ENCODE measurements at places on chromosomes 11 and 22.

DNA sequence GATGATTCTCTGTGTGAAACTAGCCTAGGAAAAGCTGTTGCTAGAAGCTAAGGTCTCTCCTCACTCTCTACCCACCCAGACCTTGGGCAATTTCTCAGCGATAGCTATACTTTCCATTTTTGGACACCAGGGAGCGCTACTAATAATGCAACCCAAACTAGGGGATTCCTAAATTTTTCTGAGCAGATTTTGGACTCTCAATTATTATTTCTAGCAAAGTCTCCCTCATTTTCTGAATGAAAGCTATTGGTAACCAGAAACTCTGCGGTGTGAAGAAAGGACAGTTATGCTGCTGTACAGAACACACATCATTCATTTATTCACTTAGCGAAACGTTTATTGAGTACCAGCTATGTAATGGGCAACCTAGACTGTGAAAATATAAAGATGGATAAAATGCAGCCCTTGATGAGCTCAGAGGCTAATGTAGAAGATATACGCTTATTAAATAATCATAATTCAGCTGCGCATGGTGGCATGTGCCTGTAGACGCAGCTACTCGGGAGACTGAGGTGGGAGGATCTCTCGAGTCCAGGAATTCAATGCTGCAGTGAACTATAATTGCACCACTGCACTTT is 6.1 kb upstream of the STIM1 start:
- H3K27me3 ChIP-seq, result no peaks in the 10 kb centered on the region
- no peak overlapping the region for H3K4me3 ChIP-seq
- H3K27ac ChIP-seq, result no peak overlapping the region
- DNase-seq, result peak; percentile 50
- peaks cover 27% of the 10 kb centered on the region for H3K4me1 ChIP-seq

DNA sequence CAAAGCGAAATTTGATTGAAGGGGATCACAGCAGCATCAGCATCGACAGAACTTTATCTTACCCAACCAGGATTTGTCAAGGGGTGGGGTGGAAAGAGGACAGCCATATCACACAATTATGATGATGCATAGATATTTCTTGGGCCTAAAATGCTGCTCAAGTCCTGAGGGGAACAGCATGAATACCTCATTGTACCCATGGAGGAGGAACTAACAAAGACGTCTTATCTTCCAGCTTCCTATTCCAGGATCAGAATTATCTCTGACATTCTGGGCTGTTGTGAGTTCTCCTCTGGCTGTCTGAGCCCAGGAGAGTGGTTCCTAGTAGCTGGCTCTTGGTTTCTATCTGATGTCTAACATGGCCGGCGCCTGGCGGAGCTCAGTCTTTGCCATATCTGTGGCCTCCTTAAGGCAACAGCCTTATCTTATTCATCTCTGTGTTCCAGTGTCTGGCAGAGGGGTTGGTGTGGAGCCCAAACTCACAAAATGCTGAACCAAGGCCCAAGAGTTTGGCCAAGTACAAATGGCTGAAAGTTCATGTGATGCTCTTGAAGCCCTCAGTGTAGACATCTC is 68.2 kb upstream of the TIMP3 start:
- no peaks in the 10 kb centered on the region for H3K4me1 ChIP-seq
- H3K27ac ChIP-seq, result peak overlapping the region; percentile 44
- no peaks in the 10 kb centered on the region for H3K36me3 ChIP-seq
- DNase-seq, result no peak

DNA sequence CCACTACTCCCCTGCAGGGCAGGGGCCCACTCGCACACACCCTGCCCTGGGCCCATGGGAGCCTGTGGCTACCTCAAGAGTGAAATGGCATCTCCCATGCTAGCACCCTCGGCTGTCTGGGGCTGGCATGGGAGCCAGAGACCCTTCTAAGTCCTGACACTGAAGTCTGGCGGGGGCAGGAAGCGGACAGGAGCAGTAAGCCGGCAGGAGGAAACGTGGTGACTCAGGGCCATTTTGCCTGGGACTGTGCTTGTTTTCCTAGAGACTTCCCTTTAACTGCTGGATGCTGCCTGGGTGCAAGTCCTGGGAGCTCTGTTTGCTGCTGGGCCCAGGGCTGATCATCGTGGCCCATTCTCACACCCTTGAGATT is 16.8 kb downstream of the RELT start:
- peaks cover 51% of the 10 kb centered on the region for H3K36me3 ChIP-seq
- H3K27me3 ChIP-seq, result no peaks in the 10 kb centered on the region
- DNase-seq, result no peak
- peaks cover 24% of the 10 kb centered on the region for H3K4me1 ChIP-seq

- no peak overlapping the region for H3K4me3 ChIP-seq
- H3K27me3 ChIP-seq, result no peaks in the 10 kb centered on the region
- peak overlapping the region; percentile 95 for H3K27ac ChIP-seq
- peaks cover 11% of the 10 kb centered on the region for H3K36me3 ChIP-seq
These were observed 282.6 kb downstream of the CADM1 start for GRCh38 chr11:115221461-115222069.

DNA sequence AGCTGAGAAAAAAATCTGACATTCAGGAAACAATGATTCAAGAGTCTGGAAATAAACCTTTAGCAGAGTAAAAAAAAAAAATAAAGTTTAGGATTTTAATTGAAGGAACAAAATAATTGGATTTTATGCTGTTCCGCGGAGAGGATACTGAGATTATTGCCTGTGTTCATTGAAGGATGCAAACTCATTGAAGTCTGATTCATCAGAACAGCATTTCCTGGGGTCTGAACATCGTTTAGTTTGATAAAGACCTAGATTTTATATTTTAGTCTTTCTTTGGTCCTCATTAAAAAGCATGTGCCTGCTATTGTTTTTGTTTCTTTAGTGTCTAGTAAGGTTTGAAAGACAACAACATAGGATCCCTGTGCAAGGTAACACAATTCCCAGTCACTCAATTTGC is 4.5 kb downstream of the TLCD5 start:
- H3K4me1 ChIP-seq, result peaks cover 20% of the 10 kb centered on the region
- no peak for DNase-seq
- H3K36me3 ChIP-seq, result no peaks in the 10 kb centered on the region
- no peak overlapping the region for H3K27ac ChIP-seq
- peaks cover 77% of the 10 kb centered on the region for H3K27me3 ChIP-seq
- no peak overlapping the region for H3K4me3 ChIP-seq

- no peak for DNase-seq
- no peak overlapping the region for H3K4me3 ChIP-seq
- H3K27me3 ChIP-seq, result peaks cover 49% of the 10 kb centered on the region
- H3K36me3 ChIP-seq, result peaks cover 1% of the 10 kb centered on the region
- H3K4me1 ChIP-seq, result no peaks in the 10 kb centered on the region
These were observed 6.3 kb downstream of the RASD2 start for GRCh38 chr22:35546886-35547285.

DNA sequence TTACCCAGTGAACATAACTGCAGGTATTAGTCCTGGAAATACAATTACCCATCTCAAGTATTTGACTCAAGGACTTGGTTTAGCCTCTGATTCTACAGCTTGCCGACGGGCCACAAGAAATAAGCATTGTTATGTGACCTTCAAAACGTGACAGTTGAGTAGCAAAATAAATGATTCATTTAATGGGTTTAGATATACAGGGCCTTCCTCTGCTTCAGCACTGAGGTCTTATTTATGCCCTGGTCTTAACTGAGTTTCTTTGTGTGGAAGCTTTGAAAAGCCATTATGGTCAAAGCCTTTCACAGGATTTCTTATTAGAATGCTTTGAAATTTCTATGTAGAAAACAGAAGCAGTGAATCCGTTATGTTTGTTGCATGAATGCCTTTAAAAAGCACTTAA is 899.2 kb upstream of the API5 start:
- H3K27me3 ChIP-seq, result no peaks in the 10 kb centered on the region
- H3K36me3 ChIP-seq, result no peaks in the 10 kb centered on the region
- DNase-seq, result no peak

DNA sequence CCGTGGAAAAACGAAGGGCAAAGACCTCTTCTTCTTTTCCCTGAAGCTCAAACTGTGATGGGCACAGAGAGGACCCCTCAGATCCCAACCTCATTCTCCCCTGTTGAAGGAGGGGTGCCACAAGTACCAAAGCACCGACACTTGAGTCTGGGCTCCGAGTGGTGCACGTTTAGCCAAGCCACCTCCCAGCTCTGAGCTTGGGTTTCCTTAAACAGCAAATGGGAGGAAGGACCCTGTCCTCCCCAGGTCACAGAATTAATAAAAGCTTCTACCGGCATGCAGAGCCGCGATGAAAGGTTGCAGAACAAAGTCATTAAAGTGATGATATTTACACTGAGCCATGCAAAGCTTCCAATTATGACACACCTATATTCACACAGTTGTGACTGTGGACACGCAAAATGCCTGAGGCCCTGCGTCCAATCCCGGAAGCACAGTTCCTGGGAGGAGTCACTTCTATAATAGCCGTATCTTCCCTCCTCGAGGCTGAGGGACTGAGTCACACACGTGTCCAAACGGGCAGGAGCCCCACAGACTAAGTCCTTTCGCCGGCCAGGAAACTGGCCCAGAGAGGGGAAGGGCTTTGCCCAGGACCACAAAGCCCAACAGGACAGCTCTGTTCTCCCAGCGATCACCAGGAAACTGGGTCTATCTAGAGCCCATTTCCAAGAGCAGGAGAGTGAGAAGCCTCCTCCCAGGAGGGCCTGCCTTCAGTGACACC is 922 bp upstream of the CSNK1E start:
- no peaks in the 10 kb centered on the region for H3K27me3 ChIP-seq
- DNase-seq, result no peak
- H3K4me1 ChIP-seq, result peaks cover 34% of the 10 kb centered on the region
- H3K4me3 ChIP-seq, result peak overlapping the region; percentile 80
- peaks cover 12% of the 10 kb centered on the region for H3K36me3 ChIP-seq

- H3K36me3 ChIP-seq, result peaks cover 14% of the 10 kb centered on the region
- no peak overlapping the region for H3K4me3 ChIP-seq
- H3K27me3 ChIP-seq, result no peaks in the 10 kb centered on the region
- DNase-seq, result no peak
- H3K4me1 ChIP-seq, result peaks cover 9% of the 10 kb centered on the region
These were observed 8.9 kb downstream of the PISD start for GRCh38 chr22:31652911-31653684.

DNA sequence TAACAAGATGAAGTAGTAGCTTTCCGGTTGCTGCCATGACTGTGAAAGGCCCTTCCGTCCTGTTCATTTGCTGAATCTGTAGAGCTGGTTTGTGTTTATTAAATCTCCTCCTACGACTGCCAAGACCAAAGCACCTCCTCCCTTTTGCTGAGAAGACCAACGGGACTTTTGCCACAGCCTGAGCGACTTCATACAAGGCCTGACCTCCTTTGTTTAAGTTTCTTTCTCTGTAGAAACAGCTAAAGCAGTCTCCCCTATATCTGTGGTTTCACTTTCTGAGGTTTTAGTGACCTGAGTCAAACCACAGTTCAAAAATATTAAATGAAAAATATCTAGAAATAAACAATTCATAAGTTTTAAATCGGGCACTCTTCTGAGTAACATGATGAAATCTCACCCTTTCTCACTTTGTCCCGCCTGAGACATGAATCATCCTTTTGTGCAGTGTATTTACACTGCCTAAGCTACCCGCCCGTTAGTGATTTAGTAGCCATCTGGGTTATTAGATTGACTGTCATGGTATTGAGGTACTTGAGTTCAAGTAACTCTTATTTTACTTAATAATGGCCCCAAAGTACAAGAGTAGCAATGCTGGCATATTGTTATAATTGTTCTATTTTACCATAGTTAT is 119.1 kb upstream of the LRRC4C start:
- no peak for DNase-seq
- no peak overlapping the region for H3K27ac ChIP-seq
- no peaks in the 10 kb centered on the region for H3K36me3 ChIP-seq
- no peaks in the 10 kb centered on the region for H3K27me3 ChIP-seq
- no peak overlapping the region for H3K4me3 ChIP-seq
- H3K4me1 ChIP-seq, result no peaks in the 10 kb centered on the region

- no peak overlapping the region for H3K4me3 ChIP-seq
- DNase-seq, result no peak
- no peaks in the 10 kb centered on the region for H3K36me3 ChIP-seq
- H3K4me1 ChIP-seq, result no peaks in the 10 kb centered on the region
- peaks cover 40% of the 10 kb centered on the region for H3K27me3 ChIP-seq
These were observed 22.6 kb downstream of the POU2AF3 start for GRCh38 chr11:111320728-111321568.

DNA sequence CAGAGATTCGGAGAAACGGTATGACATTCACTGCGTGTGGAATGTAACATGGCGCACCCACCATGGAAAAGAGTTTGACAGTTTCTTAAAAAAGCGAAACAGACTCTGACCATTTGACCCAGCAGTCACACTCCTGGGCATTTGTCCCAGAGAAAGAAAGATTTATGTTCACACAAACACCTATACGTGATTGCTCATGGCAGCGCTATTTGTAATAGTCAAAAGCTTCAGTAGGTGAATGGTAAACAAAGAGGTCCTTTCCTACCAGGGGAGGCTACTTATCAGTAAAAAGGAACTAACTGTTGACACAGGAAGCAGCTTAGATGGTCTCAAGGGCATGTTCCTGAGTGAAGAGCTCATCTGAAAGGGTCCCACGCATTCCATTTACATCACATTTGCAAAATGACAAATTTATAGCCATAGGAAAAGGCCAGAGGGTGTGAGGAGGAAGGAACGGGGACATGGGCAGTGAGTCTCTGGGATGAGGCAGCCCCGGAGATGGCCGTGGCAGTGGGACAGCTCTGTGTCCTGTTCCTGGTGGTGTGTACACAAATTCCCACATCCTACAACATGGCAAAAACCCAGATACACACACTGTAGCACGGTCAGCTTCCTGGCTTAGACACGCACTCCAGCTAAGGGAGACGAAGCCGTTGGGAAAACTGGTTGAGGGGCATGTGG is 14.6 kb upstream of the KRTAP5-6 start:
- H3K4me1 ChIP-seq, result no peaks in the 10 kb centered on the region
- H3K4me3 ChIP-seq, result no peak overlapping the region
- H3K27ac ChIP-seq, result no peak overlapping the region

GRCh38 chr11:43555816-43556611 is 124.5 kb upstream of the HSD17B12 start:
- H3K27me3 ChIP-seq, result peaks cover 80% of the 10 kb centered on the region
- H3K36me3 ChIP-seq, result no peaks in the 10 kb centered on the region
- no peak overlapping the region for H3K27ac ChIP-seq
- no peak for DNase-seq
- no peak overlapping the region for H3K4me3 ChIP-seq

GRCh38 chr11:56700914-56701485 is 2.1 kb downstream of the OR9G1 start:
- no peak for DNase-seq
- H3K27ac ChIP-seq, result no peak overlapping the region
- H3K4me3 ChIP-seq, result no peak overlapping the region
- H3K36me3 ChIP-seq, result no peaks in the 10 kb centered on the region
- no peaks in the 10 kb centered on the region for H3K27me3 ChIP-seq
- no peaks in the 10 kb centered on the region for H3K4me1 ChIP-seq

GRCh38 chr22:49893025-49893424 is 25.2 kb downstream of the ALG12 start:
- H3K4me1 ChIP-seq, result peaks cover 14% of the 10 kb centered on the region
- H3K27ac ChIP-seq, result peak overlapping the region; percentile 36
- DNase-seq, result no peak
- H3K27me3 ChIP-seq, result no peaks in the 10 kb centered on the region
- H3K4me3 ChIP-seq, result no peak overlapping the region
- H3K36me3 ChIP-seq, result peaks cover 19% of the 10 kb centered on the region

DNA sequence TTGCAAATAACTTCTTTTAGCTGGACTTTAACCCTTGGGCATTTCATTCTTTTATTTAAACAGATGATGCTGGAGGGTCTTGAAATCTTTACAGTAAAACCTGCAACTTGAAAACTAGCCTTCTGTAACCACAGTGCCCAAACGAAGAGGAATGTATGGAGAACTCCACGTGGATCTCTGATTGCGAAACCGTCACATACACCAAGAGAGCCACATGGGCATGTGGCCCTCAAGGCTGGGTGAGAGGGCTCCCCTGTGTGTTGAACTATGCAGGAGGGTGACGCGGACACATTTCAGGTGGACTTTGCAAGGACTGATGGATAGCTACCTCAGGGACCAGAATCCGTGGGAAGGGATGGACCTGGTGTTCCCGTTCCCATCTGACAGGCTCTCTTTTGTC is 30.6 kb downstream of the FAM118A start:
- no peaks in the 10 kb centered on the region for H3K4me1 ChIP-seq
- no peaks in the 10 kb centered on the region for H3K27me3 ChIP-seq
- peaks cover 52% of the 10 kb centered on the region for H3K36me3 ChIP-seq
- no peak for DNase-seq
- no peak overlapping the region for H3K4me3 ChIP-seq

Measured in central memory CD8-positive, alpha-beta T cell (primary cell).